ENCODE measurements at places on chromosomes 2 and 18. TPM values are rescaled to one million over a fixed set of nuclear protein-coding genes. Genes with fewer than 3 reads are reported as not detected.

Gene ECEL1
- 43.9 TPM for total RNA-seq

Gene FECH
- 16.9 TPM for total RNA-seq

Gene CPS1
- total RNA-seq = 7.9 TPM

Gene GKN1
- not detected for total RNA-seq

Gene RND3
- total RNA-seq = 49.7 TPM
